ENCODE measurements at places on chromosomes 7 and 10.

- DNase-seq, result no peak
Observed at GRCh38 chr7:22201186-22201880, 155.6 kb downstream of the RAPGEF5 start.

DNA sequence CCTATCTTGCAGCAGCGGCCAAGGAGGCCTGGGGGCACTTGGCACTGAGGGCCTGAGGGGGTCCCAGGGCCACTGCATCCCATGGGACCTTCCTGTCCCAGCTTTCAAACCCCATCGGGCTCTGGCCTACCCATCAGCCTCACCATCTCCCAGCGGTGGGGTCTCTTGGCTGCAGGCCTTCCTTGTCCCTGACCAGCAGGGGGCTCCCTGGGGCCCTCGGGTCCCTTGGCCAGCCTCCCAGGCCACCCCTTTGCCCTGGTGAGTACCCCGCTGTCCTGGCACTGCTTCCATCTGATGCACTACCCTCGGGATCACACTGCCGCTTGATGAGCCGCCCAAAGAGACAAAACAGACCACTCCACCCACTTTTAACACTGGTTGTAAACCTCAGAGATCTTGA lies 43.5 kb downstream of the YKT6 start:
- peak; percentile 71 for DNase-seq

DNA sequence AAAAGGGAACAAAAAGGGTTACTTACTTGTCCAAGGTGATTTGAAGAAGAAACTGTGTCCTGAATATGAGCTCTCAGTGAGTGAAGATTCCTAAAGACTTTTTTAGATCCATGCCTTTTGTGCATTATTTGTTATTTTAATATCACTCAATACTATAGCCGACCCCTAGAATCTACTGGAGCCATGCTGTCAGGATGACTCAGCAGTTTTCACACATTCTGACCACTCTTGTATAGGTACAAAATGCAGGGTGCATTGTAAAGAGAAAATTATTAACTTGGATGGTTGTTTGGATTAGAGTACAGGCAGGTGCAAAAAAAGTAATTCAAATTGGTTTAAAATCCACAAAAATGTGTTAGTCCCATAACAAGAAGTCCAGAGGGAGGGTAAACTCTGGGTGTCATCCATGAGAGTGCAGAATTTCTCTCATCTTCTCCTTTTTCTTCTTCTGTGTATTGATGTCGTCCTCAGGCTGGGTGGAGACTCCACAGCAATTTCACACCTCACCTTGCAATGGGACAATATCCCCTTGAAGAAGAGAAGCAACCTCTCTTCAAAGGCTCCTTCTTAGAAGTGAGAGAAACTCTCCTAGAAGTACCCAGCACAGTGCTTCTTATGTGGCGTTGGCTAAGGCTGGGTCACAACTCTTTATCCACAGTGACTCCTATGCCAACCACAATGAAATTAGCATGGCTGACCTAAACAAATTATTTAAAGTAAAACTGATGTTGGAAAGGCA lies 75.6 kb downstream of the AKR1C4 start:
- no peak for DNase-seq

DNA sequence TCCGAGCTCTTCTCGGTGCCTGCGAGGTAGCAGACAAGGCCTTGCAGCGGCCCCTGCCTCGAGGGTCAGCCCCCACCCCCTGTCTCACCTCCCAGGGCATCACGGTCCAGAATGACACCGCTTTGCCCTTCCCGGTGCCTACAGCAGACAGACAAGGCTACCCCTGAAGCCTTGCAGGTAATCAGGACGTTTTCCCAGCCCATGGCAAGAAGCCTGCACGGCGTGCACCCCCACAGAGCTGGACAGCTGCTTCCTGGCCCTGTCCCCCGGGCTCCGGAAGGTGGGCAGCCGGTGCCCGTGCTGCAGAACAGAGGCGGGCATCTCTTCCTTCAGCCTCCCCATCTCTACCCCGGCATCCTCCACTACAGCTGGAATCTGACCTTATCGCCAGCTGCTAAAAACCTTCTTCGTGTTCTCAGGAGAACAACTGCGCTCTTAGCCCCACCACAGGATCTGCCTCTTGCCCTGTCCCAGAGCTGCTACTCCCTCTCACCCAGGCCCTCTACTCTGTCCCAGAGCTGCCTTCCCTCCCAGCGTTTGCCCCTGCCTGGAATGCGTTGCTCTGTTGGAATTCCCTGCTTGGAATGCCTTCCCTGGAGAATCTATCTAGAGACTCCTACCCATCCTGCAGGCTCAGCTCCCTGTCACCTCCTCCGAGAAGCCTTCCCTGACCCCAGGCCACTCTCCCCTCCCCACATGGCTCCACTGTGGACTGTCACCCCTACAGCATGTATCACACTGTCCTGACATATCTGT lies 4.7 kb downstream of the MYL10 start:
- no peak for DNase-seq

DNA sequence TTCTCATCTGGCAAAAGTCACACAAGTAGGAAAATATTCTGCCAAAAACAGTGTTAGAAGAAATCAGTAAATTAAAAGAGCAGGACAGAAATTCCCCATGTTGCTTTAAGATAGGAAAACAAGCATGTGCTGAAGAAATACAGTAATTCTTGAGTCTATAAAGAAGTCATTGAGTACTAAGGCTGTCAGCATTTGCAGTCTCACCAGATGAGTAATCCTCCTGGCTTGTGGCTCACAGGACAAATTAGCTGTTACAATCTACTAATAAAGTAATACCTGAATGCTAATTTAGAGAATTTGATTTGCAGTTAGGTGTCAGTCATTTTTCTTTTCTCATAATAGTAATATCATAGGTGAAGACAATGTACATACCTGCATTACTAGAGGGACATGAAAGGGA lies 1158.9 kb upstream of the CELF2 start:
- no peak for DNase-seq

GRCh38 chr10:18000601-18001000 lies 48.9 kb downstream of the SLC39A12 start:
- no peak for DNase-seq

DNA sequence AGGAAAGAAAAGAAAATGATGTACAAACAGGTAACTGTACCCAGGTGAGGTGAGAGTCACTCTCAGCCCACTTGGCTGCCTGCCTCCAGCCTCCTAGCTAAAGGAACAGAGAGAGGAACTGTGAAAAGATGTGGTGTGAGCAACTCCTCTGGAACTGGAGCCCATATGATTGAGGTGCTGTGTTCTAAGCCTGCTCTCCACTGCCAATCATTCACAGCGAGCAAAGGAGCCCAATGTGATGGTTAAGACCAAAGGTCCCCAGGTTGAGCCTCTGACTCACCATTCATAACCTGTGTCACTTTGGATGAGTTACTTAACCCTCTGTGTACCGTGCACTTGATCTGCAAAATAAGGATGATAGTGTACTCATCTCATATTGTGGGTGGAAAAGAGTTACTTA lies 868.1 kb upstream of the AUTS2 start:
- no peak for DNase-seq

DNA sequence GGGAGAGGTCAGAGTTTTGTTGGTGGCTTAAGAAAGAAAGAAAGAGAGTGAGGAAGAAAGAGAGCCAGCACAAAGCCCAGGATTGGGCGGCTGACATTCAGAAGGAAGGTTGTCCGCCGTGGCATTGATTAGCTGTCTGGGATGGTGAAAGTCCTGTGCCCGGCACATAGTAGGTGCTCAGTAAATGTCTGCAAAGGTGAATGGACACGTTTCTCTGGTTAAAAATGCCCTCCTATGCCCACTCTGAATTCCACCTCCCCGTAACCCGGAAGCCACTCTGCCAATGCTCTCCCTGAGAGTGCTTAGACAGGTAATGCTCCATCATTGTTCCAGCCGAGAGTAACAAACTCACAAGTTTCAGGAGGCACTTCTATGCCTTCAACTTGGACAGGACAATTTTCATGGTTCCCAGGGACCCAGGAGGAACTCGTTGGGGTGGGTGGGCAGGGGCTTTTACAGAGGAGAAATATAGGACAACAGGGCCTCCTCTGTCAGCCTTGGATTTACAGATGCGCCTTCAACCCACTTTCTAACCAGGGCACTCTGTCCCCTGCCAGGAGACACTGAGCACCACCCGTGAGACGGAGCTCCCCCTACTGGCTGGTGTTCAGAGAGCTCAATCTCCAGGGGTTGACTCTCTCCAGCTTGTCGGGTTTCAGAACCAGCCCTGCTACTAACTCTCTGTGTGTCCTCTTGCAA lies 411.5 kb upstream of the ZMIZ1 start:
- DNase-seq, result peak; percentile 68

DNA sequence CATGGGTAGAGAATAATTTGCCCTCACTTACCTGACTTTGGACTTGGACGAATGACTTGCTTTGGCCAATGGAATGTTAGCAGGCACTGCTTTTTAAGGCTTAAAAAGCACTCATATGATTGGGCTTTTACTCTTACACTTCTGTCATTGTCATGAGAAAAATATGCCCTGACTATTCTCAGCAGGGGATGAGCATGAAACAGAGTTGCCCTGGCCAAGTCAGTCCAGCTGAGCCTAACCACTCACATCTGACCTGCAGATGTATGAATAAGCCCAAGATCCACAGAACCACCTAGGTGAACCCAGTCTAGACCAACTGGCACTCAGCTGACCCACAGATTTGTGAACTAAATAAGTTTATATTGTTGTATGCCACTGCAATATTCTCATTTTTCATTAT lies 573.5 kb downstream of the TNS3 start:
- no peak for DNase-seq

DNA sequence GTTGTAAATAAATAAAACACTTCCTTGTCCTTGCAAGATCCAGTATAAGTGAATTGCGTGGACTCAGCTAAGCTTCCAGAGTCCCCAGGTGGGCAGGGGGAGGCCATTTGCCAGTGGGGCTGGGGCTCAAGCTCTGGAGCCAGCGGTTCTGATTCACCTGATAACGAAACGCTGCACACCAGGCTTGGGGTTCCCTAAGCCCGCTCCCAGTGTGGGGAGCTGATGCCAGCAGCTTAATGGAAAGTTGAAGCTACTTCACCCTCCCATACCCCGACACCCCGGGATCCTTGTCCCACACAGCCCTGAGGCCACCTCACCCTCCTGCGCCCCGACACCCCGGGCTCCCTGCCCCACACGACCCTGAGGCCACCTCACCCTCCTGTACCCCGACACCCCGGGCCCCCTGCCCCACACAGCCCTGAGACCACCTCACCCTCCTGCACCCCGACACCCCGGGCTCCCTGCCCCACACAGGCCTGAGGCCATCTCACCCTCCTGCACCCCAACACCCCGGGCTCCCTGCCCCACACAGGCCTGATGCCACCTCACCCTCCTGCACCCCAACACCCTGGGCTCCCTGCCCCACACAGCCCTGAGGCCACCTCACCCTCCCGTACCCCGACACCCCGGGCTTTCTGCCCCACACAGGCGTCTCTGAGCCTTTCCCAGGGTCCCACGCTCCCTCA lies 30.8 kb downstream of the FKBP6 start:
- no peak for DNase-seq

DNA sequence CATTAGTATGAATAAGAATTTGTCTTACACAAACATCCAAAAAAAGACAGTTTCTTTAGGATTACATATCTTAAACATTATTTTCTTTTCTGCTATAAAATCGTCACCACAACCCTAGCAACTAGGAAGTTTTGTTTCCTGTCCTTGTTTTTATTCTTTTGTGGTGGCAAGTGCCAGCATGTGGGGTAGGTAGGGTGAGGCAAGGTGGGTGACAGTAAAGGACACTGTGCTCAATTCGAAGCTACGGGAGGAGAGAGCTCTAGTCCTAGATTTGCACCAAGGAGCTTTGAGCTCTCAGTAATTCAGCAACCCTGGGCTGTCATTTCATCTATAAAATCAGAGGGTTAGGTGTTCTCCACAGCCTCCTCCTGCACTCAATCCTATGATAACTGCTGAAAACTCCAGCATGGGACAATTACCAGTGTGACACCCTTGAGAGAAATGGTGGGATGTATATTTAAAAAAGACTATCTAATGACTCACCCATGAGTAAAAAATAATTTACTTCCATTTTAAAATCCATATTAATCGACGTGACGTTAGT lies 187.1 kb downstream of the FAM107B start:
- DNase-seq, result no peak

DNA sequence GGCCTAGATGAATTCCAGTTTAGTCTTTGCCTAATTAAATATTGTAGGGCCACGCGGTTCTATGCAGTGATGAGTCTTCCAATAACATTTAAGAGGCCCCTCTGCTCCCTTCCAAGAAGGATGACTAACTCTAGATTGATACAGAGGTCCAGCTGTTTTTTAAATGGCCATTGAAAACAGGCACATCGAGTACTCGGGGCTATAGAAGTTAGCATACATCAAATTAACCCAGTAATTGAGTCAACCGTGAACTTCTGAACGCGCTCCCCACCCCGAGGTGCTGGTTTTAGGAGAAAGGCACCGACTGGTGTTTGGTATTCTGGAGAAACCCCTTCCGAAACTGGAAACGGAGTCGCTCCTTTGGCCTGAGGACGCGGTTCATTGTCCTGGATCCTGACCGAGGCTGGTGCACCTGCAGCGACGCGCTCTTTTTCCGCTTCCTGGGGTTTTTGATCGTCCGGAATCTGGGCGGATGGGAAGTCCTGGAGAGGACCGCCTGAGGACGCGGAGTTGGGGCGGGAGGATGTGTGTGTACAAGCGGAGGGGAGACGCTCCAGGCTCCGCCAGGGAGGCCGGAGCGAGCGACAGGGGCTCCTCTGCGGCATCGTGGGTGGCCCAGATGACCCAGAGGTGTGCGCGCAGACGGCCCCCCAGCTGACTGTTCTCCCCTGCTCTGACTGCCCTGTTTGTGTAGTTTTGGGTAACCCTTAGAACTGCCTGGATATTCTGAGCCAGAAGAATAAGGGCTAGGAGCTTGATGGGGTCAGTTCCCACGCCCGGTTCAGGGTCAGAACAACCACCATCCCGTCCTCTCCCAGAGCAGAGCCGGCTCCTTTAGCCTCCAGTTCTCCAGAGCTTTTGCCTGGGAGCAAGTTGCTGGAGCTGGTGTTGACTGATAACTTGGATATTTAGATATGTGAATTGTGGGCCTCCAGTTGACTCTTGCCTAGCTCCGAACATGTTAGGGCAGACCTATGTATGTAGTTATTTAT lies 711 bp downstream of the FAM221A start:
- no peak for DNase-seq
